ENCODE measurements at places on chromosomes 1 and 21.

GRCh38 chr1:221274373-221274772 lies 395.1 kb downstream of the HLX start:
- DNase-seq, result peak; percentile 38

DNA sequence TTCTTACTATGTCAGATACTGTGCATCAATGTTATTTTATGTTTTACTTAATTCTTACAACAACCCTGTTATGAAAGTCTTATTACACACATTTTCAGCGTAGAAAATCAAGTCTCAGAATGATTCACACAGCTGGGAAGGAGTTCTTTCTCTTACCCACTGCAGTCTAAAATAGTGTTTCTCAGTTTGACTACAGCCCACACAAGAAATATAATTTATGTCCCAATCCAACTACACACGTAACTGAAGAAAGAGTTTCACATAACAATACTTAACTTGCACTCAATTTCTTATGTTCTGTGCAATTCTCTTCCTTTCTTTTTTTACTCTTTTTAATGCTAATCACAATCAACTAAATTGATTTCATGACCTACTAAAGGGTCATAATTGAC lies 252.8 kb upstream of the ADGRL2 start:
- DNase-seq, result no peak

DNA sequence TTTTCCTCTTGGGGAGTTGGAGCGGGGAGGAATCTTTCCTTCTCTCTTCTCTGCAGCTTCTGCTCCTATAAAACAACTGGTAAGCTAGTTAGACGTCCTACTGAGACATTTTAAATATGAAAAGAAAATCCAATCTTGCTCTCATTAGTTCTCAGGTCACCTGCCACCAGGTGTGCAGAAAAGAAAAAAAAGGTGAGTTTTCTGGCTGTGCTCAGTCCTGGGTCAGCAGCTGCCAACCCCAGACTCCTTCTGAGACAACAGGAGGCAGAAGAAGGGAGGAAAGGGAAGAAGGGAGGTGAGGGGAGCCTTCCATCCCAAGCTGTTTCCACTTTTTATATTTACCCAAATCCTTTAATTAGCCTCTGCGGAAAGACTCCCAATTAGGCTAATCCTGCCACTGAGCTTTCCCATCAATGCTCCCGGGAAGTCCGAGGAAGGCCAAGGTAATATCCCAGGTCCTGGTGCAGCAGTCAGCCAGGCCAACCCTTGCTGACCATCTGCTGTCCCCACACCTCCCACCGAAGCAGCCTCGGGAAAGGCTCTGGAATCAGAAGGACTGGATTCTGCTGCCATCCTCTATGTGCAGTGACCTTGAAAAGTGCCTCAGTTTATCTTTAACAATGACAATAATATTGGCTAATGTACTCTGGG lies 33.4 kb downstream of the GLIS1 start:
- DNase-seq, result no peak

GRCh38 chr1:214542275-214543199 lies 8.9 kb downstream of the PTPN14 start:
- no peak for DNase-seq

DNA sequence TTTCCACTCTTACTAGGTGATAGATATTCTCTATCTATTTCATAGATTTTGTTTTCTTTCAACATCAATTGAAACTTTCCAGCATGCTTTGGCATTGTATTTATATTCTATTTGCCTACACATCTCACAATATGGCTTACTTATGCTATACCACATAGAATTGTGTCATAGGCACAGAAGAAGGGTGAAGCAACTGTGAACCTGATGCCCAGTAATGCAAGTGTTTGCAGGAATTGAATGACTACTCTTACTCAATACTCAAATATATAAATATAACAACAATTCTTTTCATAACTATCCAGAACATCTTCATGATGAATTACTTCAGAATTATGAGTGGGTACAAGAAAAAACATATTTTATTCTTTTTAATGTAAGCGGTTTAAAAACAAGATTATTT lies 165.9 kb downstream of the PTBP2 start:
- no peak for DNase-seq

GRCh38 chr21:20013851-20014250 lies 984.4 kb upstream of the NCAM2 start:
- DNase-seq, result no peak

GRCh38 chr1:236066828-236067386 lies 2.0 kb upstream of the NID1 start:
- no peak for DNase-seq

DNA sequence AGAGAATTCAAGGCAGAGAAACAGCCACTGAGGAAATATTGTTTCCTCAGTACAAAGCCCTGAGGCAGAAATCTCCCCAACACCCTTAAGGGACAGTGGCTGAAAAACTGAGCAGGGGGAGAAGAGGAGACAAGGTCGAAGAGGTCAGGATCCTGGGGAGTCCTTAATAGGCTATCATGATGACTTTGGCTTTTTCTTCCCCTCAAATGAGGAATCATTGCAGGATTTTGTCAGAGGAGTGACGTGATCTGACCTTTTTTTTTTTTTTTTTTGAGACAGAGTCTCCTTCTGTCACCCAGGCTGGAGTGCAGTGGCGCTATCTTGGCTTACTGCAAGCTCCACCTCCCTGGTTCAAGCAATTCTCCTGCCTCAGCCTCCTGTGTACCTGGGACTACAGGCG lies 10.2 kb downstream of the MAP7D1 start:
- DNase-seq, result no peak

- no peak for DNase-seq
Observed at GRCh38 chr1:162916407-162916806, 55.4 kb upstream of the CCDC190 start.

GRCh38 chr1:48652334-48652733 lies 124.4 kb downstream of the BEND5 start:
- no peak for DNase-seq

GRCh38 chr1:169019419-169020058 lies 87.0 kb upstream of the ATP1B1 start:
- no peak for DNase-seq

DNA sequence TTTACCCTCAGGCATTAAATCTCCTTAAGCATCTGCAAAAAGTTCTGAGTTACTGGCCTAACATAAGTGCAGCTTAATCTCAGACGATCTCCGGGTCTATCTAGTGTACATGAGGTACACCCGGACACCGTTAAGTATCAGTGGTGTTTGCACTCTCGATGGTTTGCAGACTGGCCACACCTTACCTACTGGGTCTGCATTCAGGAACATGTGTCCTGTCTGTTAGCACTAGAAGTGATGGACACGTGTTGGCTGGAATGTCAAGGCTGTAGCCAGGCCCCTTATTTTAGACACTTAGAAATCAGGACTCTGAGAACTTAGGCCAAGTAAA lies 783 bp upstream of the AGL start:
- DNase-seq, result no peak

GRCh38 chr1:181112071-181112929 lies 23.8 kb downstream of the IER5 start:
- DNase-seq, result peak; percentile 16

DNA sequence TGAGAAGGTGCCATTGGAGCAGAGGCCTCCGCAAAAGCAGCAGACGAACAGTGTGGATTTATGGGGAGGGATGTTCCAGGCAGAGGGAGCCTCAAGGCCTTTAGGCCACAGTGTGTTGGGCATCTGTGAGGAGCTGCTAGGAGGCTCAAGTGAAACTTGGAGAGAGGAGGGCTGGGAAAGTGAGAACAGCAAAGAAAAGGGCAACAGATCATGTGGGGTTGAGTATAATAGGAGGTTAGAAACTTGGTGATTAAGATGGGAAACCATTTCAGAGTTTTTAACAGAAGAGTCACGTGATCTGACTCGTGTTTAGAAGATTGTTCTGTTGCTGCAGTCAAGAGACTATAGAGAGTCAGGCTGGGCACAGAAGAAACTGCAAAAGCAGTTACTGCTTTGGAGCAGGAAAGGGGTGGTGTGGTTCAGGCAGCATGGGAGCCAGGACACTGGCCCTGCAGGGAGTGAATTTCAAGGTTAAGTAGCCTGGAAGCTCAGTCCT lies 277.0 kb downstream of the DISC1 start:
- DNase-seq, result no peak

DNA sequence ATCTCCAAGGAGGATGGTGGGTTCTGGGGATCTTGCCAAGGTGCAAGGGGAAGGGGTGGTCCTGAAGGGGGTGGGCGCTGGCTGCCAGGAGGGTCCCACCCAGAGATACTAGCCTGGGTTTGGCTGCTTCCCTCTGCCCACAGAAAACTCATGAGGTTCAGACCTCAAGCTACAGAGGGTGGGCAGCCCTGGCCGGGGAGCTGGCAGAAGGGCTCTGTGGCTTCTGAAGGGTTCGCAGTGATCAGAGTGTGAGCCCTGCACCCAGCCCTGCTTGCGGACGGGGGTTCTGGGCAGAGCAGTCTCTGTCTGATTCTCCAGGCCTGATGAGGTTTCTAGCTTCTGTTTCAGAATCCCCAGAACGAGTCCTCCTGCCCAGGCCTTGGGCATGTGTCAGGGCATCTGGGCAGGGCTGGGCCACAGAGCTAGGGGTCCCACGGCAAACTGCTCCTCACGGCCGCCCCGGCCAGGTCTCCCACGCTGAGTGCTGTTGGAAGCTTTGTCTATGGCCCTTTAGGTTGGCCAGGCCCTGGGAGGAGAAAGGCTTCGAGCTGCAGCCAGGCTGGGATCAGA lies 635 bp upstream of the MMEL1 start:
- no peak for DNase-seq
